ENCODE measurements at places on chromosomes 12 and 14. TPM values are rescaled to one million over a fixed set of nuclear protein-coding genes. Genes with fewer than 3 reads are reported as not detected.

The GAS2L3 gene
- total RNA-seq = 10.7 TPM

DNA sequence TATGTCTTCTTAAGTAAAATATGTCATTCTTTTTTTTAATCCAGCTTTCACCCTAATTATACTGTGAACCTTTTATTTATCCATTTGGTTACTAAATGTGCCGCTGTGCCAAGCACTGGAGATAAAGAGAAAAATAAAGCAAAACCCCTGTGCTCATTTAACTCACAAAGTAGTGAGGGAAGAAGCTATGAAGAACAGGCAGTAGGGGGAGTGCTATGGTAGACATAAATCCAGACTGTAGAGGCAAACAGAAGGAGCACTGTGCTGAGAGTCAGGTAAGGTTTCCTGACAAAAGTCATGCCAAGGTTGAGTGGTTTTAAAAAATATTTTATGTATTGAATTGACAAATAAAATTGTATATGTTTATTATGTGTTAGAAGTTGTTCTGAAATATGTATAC is 188.5 kb upstream of the SYT10 start:
- no peak overlapping the region for H3K4me3 ChIP-seq
- no peak for DNase-seq
- H3K4me1 ChIP-seq = no peaks in the 10 kb centered on the region
- H3K27ac ChIP-seq = no peak overlapping the region
- H3K36me3 ChIP-seq = no peaks in the 10 kb centered on the region
- no peaks in the 10 kb centered on the region for H3K27me3 ChIP-seq

- no peak overlapping the region for H3K4me3 ChIP-seq
- no peak overlapping the region for H3K27ac ChIP-seq
- H3K4me1 ChIP-seq = peaks cover 9% of the 10 kb centered on the region
- H3K27me3 ChIP-seq = peaks cover 61% of the 10 kb centered on the region
- H3K36me3 ChIP-seq = no peaks in the 10 kb centered on the region
- DNase-seq = peak; percentile 37
These were observed 248.1 kb downstream of the APAF1 start for GRCh38 chr12:98893126-98893674.

The PTCSC3 gene
- 0.64 TPM for total RNA-seq
